NCI-H774 (cell line): ENCODE measurements at places on chromosomes 3 and 15.

DNA sequence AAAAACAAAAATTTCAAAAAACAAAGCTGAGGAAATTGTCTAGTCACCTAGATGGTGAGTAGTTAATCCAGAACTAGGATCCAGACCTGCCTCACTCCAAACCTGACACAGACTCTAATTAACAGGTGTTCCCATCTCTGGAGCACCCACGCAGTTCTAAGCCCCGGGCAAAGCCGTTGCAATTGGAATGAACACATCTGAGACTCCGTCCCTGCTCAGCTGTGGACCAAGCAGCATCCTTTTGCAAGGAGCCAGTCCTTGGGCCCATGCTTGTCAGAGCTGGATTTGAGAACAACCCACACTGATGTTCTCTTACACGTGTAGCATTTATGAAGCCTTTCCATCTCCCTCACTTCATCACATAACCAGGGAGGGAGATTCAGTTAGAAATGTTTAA is 54.8 kb downstream of the LMCD1 start:
- no peak for DNase-seq

DNA sequence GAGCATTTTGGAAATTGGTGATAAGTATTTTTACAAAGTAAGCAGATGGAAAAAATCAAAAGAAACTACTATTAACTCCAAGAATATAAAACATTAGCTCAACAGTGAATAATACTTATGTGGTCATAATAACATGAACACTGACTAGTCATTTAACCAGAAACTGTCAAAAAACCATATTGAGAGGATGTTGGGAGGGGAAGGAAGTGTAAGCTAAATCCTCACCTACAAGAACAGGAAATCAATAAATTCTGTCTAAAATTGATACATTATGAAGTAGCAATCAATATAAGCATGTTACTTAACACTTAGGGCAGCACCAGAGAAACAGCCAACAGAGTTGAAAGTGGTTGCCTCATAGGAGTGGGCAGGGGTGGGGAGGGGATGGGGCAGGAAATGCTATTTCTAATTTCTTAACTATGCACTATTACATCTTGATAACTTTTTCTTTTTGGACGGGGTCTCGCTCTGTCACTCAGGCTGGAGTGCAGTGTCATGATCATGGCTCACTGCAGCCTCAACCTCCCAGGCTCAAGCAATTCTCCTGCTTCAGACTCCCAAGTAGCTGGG is 41.7 kb downstream of the CCR3 start:
- no peak for DNase-seq

GRCh38 chr3:100696161-100696560 is 13.1 kb upstream of the TFG start:
- DNase-seq, result no peak

DNA sequence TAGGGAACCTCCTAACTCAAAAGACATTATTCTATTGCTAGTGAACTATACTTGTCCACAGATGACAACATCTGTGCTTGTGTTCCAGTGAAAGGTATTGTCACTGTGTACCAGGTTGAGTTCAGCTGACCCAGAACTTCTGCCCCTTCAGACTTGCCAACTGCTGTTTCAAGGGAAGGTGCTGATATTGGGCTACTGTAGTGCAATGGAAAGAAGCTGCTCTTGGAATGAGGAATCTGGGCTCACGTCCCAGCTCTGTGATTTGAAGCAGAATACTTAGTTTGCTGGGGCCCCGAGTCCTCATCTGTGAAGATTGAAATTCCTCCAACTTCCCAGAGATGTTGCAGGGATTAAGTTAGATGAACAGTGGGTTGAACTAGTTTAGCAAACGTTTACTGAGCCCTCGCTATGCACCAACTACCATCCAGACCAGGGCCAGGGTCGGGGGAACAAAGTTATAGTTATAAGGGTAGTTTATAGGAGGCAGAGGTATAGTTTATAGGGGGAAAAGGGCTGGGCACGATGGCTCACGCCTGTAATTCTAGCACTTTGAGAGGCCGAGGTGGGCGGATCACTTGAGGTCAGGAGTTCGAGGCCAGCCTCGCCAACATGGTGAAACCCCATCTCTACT is 15.9 kb upstream of the UMPS start:
- no peak for DNase-seq

DNA sequence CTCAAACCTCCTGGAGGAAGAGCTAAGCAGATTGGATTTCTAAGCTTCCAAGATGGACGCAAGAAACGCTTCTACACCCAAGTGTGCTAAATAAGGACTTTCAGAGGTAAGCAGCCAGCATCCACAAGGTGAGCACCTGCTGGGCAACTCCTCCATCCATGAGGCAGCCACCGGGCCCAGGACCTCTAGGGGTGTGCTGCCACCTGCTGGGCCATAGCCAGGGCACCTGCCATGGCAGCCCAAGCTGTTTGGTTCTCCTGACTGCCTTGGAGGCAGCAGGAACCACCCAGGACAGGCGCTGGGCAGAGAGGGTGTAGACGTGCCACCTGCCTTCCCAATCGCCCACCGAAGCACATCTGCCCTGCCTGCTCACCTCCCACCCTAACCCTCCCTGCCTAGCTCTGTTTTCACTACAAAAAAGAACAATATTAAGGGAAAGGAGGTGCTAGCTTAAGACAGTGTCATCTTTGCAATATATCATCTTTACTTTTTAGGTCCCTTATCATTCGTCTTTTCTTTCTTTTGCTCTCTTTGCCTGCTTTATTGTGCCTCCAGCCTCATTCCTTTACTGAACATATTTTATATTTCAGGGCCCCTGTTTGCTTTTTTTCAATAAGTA is 12.9 kb downstream of the C15orf62 start:
- peak; percentile 75 for DNase-seq

GRCh38 chr3:32106929-32107362 is 526 bp downstream of the GPD1L start:
- no peak for DNase-seq

DNA sequence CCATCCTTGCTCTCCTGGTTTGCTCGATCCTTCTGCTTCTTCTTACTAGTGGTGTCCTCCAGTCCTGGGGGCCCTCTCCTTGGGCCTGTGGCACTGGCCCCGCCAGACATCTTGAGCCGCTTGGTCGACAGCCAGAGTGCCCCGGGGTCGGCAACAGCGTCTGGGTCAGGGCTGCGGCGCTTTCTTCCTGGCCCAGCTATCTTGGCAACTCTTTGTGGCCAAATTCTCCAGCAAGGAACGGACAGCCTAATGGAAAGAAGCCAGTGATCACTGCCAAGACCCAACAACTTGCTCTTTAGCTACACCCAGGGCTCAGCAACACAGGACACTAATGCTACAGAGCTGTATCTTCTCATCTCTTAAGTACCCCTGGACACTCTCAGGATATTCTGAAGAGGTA is 1.6 kb downstream of the USP19 start:
- DNase-seq, result no peak

GRCh38 chr3:157204431-157204830 is 44.5 kb upstream of the CCNL1 start:
- DNase-seq, result peak; percentile 26

- no peak for DNase-seq
These were observed 97.2 kb downstream of the SEC22A start for GRCh38 chr3:123298903-123299302.

- DNase-seq, result no peak
These were observed 3.2 kb downstream of the SEMA6D start for GRCh38 chr15:47720555-47720954.

DNA sequence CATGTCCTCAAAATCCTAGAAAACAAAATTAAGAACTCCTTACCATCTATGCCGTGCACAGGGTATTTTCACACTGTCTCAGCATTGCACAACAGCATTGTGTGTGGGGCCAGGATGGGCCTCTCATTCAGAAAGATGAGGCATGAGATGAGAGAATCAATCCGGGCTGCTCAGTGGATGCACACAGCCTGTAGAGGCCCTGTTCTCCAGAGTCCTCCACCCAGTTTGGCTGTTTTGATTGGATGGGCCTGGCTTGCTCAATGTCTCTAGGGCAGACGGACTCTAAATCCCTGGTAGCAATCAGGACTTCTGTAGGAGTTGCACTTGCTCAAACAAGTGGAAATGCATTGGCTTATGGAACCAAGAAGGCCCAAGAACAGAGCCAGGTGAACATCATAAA is 20.2 kb upstream of the CPNE9 start:
- no peak for DNase-seq

DNA sequence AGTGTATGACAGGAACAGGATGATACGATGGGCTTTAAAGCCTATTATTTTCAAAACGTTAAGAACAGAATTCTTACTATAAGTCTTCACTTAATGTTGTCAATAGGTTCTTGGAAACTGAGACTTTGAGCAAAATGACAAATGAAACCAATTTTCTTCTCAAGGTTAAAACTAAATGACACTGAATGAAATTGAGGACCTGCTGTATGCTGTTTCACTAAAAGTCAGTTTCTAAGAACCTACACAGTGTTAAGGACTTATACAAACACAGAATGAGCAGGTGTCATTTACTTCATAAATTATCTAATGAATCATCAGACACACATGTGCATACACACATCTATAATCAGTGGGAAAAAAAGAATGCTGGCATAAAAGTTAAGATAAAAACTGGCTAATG is 106.9 kb downstream of the RFTN1 start:
- DNase-seq, result peak; percentile 15

- DNase-seq, result no peak
These were observed 791.6 kb upstream of the ARRDC4 start for GRCh38 chr15:97168704-97169475.

- DNase-seq, result no peak
These were observed 206.7 kb upstream of the LINGO1 start for GRCh38 chr15:77839456-77839855.

- DNase-seq, result no peak
These were observed 272.9 kb downstream of the TBC1D5 start for GRCh38 chr3:17469520-17469919.

GRCh38 chr3:51813539-51813938 is 34.5 kb upstream of the IQCF6 start:
- DNase-seq, result no peak

- no peak for DNase-seq
These were observed 5.0 kb upstream of the IL17RE start for GRCh38 chr3:9897408-9898372.

DNA sequence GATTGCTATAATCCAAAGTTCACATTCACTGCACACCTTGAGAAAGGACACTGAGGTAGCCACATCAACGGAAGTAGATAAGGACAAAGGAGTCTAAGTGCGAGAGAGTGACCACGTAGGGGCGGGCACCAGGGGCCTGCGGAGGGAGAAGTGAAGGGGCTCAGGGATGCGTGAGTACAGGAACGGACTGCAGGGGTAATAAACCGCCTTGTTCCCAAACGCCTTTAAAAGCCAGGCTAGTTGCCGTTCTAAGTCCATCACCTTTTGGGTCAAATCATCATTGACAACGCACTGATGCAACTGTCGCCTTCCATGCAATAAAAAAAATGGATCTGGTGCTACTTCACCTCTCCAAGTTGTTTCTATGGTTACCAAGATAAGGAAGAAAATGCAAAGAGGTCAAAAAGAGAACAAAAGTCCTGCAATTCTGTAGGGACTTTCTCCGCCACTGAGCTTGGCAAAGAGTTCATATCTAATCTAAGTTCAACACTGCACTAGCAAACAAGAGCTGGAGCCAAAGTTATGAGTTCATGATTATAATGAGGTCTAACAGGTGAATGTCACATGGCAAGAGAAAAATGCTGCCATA is 32.6 kb upstream of the ATP11B start:
- no peak for DNase-seq

GRCh38 chr15:22831473-22831872 is 7.0 kb upstream of the NIPA2 start:
- DNase-seq, result no peak

- no peak for DNase-seq
These were observed 12.8 kb downstream of the ADPGK start for GRCh38 chr15:72770673-72771328.

DNA sequence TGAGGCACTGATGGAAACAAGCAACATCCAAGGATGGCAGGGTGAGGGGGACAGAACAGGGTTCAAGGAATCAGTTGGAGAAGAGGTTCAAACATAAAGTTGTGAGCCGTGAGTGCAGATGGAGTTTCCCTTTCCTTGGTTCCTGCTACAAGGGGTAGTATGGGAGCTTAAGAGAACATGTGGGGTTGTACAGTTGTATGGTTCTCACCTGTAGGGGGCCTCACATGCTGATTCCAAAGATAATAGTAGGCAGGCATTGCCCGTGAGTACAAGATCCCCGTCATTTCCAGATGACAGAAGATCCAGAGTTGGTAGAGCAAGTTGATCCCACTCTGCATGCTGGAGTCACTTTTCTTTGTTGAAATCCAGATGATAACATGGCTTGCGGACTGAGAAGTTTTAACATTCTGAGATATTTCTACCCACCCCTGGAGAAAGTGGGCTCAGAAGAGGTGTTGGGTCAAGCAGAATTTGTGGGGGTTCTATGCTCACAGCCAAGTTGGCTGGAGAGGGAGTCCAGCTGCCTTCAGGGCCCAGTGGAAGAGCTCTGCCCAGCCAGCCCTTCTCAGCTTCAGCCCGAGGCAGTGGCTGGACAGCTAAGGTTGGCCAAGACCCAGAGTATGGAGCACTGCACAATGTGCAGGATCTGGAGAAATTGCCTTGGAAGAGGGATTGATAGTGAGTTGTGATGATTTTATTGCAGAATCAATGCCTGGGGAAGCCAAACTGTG is 141.8 kb downstream of the THSD4 start:
- DNase-seq, result no peak

- DNase-seq, result peak; percentile 23
These were observed 716 bp downstream of the PTPN23 start for GRCh38 chr3:47381317-47382157.

GRCh38 chr3:51955893-51956770 is 951 bp downstream of the GPR62 start:
- no peak for DNase-seq
